ENCODE measurements at places on chromosomes 3 and 15.

GRCh38 chr3:49173792-49174170 is 2.4 kb downstream of the KLHDC8B start:
- no peaks in the 10 kb centered on the region for H3K27me3 ChIP-seq
- no peak for DNase-seq
- peaks cover 6% of the 10 kb centered on the region for H3K4me1 ChIP-seq
- H3K4me3 ChIP-seq: peak overlapping the region; percentile 12
- no peak overlapping the region for H3K27ac ChIP-seq
- H3K36me3 ChIP-seq: no peaks in the 10 kb centered on the region

GRCh38 chr3:37897763-37898162 is 36.1 kb downstream of the CTDSPL start:
- H3K36me3 ChIP-seq: no peaks in the 10 kb centered on the region
- DNase-seq: no peak
- no peak overlapping the region for H3K4me3 ChIP-seq
- no peaks in the 10 kb centered on the region for H3K27me3 ChIP-seq
- H3K4me1 ChIP-seq: peaks cover 6% of the 10 kb centered on the region

GRCh38 chr3:197293605-197294237 is 4.7 kb downstream of the DLG1 start:
- peaks cover 57% of the 10 kb centered on the region for H3K36me3 ChIP-seq
- no peak for DNase-seq
- no peak overlapping the region for H3K4me3 ChIP-seq
- no peaks in the 10 kb centered on the region for H3K4me1 ChIP-seq
- no peak overlapping the region for H3K27ac ChIP-seq

DNA sequence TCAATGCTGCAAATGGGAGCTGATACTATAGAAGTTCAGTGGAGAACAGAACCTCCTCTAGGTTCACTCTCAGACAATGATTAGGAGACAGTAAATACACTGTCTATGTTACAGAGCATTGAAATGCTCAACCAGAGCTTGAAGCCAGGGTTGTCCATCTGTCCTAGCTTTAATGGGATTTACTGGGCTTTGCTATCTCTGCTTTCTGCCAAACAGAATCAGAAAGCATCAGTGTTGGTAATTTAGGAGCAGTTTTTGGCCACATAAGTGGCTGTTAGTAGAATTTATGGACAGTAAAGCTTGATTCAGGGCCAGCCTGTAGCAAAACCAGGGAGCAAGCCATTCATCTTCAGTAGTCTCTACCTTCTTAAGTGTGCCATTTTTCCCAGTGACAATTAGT is 396.3 kb downstream of the LSAMP start:
- H3K4me3 ChIP-seq: no peak overlapping the region
- H3K27ac ChIP-seq: no peak overlapping the region
- DNase-seq: no peak
- no peaks in the 10 kb centered on the region for H3K27me3 ChIP-seq
- no peaks in the 10 kb centered on the region for H3K36me3 ChIP-seq

DNA sequence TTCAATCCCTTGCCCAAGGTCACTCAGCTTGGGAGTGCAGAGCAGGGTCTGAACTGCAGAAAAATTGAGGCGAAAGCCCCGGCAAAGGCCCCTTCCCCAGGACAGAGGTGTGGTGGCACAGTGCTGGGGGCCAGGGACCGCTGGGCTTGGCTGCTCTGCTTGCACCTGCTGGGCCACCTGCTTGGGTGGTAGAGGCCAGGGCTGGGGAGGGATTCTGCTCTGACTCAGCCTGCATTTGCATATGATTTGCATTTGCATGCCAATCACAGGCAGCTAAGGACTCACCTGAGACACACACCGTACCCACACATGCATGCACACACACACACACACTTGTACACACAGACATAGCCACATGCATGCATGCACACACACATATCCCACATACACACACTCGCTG is 9.9 kb downstream of the GRM2 start:
- H3K27me3 ChIP-seq: no peaks in the 10 kb centered on the region
- no peak overlapping the region for H3K27ac ChIP-seq
- DNase-seq: no peak

DNA sequence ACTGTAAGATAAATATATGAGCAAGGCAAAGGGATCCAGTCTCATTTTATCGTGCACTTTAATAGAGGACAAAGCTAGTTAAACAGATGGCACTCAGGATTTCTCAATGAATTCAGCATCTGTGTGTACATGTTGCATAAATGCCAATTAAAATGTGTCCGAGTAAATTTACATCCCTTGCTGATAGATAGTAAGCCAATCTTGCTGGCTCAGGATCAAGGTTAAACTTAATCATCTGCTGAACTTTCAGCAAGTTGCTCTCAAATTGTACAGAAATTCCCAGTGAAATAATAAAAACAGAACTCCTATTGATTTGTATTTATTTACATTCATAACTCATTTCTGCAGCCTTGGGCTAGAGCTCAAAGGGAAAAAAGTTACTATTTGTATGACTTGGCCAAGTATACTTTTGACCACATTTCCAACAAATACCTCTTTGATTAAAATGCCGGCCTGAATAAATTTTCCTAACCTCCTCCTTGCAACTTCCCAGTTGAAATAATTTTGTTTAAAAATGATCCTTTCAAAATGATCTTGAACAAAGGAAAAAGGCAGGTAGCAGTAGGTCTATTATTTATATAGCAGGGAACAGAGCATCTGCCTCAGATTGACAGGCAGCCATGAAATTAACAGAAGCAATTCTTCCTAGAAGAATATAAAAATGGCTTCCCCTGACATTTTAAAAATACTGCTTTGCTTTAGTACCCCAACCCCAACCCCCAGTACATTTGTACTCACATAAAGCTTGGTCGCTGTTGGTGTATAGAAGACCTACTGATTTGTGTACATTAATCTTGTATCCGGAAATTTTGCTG is 1001.9 kb downstream of the ROBO1 start:
- DNase-seq: no peak
- no peak overlapping the region for H3K27ac ChIP-seq
- no peak overlapping the region for H3K4me3 ChIP-seq
- H3K36me3 ChIP-seq: no peaks in the 10 kb centered on the region
- no peaks in the 10 kb centered on the region for H3K27me3 ChIP-seq

GRCh38 chr3:150252462-150252861 is 155.6 kb upstream of the TSC22D2 start:
- H3K36me3 ChIP-seq: no peaks in the 10 kb centered on the region
- no peak for DNase-seq
- no peaks in the 10 kb centered on the region for H3K27me3 ChIP-seq
- H3K27ac ChIP-seq: no peak overlapping the region
- H3K4me1 ChIP-seq: no peaks in the 10 kb centered on the region

- no peak for DNase-seq
- H3K27me3 ChIP-seq: no peaks in the 10 kb centered on the region
Measured at GRCh38 chr15:73985101-73985873, 6.8 kb downstream of the STOML1 start.
